ENCODE measurements at places on chromosomes 6 and 20. TPM values are rescaled to one million over a fixed set of nuclear protein-coding genes. Genes with fewer than 3 reads are reported as not detected.

THBD gene
- 0.27 TPM for total RNA-seq

CCN5 gene
- not detected for total RNA-seq

ZBTB12 gene
- total RNA-seq: 3.7 TPM

PSMF1 gene
- total RNA-seq: 106 TPM

GRCh38 chr6:139262519-139263300 lies 29.1 kb downstream of the TXLNB start:
- DNase-seq: peak; percentile 41

DNA sequence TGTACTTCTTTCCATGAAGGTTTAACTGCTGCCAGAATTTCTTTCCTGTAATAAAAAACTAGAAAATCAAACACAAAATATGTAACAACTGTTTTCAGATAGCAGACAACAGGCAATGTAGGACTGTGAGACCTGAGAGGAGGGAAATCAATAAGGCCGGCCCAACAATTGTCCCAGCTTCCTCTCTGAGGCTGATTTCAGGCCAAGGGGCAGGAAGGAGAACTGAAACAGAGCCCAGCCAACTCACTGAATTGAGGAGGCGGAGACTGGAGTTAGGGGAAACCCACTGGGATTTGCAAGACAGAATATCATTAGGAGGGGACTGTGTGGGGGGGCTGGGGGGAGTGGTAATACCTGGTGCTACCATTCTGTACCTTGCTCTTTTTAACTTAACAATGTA lies 42.2 kb downstream of the FLRT3 start:
- no peak for DNase-seq

DNA sequence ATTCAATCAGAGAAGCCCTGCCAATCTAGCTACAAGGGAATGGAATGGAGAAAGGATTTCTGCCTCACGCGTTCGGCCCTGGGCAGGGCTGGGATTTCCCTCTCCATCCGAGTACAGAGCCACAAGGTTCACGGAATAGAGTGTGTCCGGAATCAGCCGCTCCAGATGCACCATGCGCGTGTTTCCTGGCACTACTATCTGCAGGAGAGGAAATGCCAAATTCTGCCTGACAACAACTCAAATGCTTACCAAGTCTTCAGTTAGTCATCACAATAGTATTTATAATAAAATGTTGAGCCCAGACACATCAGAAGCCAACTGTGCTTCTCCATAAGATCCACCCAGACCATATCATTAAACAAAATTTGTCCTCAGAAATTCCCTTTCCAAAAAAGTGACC lies 75.1 kb downstream of the COL12A1 start:
- no peak for DNase-seq

GRCh38 chr6:6402006-6402405 lies 81.5 kb upstream of the F13A1 start:
- DNase-seq: no peak

DNA sequence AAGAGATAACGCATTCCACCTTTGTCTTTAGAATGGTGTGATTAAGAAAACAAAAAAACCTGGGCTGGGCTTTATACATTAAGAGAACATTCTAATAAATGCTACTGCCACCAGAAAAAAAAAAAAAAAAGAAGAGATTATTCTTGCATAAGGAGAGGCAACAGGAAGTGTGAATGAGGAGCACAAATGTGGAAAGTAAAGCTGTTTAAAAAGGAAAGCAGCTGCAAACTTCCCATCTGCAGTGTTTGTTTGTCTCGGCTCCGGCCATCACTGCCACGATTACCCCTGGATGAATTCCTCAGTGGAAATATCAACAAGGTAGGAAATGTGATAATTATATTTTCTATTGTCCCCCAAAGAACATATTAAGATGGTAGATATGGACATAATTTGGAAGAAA lies 223.9 kb downstream of the PHF3 start:
- DNase-seq: no peak

GRCh38 chr6:158783851-158784250 lies 35.3 kb downstream of the EZR start:
- no peak for DNase-seq

DNA sequence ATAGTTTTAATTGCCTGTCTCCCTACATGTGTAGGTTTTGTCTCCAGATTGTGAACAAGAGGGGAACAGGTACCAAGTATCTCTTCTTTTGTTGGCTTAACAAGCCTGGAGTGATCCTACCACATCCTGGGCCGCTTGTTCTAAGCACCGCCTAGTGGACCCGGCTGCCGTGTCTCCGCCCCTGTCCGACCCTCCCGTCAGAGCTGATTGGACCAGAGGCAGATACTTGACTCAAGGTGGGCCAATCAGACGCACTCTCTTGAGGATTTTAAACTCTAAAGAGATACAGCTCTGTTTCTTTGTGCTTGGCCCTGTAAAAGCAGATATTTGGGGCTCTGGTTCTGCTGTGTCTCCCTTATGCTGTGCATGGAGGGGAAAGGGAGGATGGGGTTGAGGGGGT lies 68.2 kb downstream of the PRDM1 start:
- no peak for DNase-seq

- DNase-seq: no peak
These were observed 116.3 kb downstream of the TAF4 start for GRCh38 chr20:61949363-61949713.

- peak; percentile 69 for DNase-seq
These were observed 61.6 kb downstream of the RAB44 start for GRCh38 chr6:36759148-36759759.

Data from naive thymus-derived CD8-positive, alpha-beta T cell (primary cell).